ENCODE measurements at places on chromosomes 6 and 20.

DNA sequence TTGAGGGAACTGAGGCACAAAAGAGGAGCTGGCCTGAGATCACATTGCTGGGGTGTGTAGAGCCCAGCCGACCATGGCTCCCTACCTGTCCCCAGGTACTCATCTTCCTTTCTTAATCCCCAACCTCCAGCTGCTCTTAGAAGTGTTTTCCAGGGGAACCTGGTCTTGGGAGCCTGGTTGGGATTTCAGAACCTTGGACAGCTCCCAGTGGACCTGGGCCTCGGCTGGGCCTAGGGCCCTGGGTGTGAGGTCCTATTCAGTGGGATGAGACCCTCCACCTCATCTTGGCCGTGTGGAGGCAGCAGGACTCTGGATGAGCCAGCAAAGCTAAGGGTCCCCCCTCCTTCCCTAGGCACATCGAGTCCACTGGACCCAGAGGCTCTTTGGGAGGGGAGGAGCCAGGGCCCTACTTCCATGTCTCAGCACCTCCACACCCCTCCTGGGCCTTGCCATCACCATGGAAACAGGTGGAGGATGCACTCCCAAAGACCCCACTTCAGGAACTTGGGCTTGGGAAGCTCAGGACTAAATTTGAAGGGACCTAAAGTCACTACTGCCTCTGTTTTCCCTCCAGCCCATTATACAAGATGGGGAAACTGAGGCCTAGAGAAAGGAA lies 38.5 kb downstream of the DLGAP4 start:
- no peak for DNase-seq

GRCh38 chr6:148441454-148441911 lies 98.8 kb downstream of the SASH1 start:
- DNase-seq = no peak

- no peak for DNase-seq
Observed at GRCh38 chr6:125818772-125819260, 28.1 kb downstream of the NCOA7 start.

- no peak for DNase-seq
Observed at GRCh38 chr6:141347086-141347485, 785.6 kb upstream of the GJE1 start.

DNA sequence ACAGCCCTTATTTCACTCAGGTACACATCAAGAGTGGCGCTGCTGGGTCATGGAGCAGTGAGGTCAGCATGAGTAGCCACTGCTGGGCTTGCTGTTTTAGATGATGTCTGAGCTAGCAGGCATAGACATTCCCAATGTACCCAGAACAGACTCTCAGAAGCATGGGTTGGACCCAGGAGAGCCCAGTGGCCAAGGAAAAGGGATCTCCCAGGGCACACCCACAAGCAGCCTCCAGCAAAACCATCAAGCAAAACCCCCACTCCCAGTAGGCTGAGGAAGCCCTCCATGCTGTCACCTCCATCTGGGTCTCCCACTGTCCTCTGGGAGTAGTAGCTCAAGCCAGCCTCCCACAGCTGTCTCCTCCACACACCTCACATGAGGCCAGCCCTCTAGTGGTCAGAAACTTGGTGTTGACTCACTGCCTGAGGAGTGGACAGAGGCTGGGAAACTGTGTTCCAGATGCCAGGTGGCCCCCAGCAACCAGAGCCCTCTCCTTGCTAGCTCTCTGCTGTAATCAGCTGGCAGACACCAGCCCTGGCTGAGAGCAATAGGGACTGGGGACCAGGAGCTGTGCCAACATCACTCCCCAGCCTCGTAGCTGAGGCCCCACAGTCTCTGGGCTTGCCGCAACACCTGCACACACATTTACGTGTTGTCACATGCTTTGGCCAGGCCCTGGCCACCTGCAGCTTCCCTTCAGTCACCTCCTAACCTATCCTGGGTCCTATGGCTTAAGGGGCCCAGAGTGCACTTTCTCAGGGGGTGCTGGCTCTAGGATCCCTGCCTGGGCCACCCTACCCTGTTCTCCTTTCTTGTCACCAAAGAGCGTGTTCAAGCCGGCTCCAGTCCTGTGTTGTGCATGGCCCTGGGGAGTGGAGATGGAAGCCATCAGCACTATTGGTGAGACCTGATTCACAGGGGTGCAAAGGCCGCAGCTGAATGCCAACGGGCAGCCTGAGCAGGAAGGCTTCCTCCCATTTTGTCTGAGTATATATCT lies 1.9 kb upstream of the AP5S1 start:
- DNase-seq = no peak

GRCh38 chr20:4324611-4325243 lies 309.4 kb upstream of the RNF24 start:
- DNase-seq = no peak

- DNase-seq = no peak
Observed at GRCh38 chr20:35146299-35146919, 727 bp downstream of the EDEM2 start.

- no peak for DNase-seq
Observed at GRCh38 chr20:61752576-61752975, 313.1 kb downstream of the TAF4 start.

DNA sequence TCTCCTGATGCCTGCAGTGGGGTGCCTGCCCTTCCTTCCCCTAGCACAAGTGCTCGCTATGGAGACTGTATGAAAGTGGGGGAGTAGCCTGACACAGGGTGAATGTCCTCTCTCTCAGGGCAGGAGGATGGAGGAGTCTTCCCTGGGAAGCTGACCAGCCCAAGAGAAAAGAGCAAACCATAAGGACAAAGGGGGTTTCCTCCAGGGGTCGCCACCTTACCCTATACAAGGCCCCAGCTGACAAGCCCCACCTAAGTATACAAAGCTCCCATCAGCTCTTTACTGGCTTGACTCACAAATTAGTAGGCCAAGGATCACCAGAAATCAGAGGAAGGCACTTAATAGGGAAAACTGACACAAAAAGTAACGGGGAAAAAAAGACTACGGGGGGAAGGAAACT lies 54.1 kb downstream of the PLAGL1 start:
- no peak for DNase-seq

- no peak for DNase-seq
Observed at GRCh38 chr6:71197780-71198179, 90.8 kb upstream of the OGFRL1 start.

DNA sequence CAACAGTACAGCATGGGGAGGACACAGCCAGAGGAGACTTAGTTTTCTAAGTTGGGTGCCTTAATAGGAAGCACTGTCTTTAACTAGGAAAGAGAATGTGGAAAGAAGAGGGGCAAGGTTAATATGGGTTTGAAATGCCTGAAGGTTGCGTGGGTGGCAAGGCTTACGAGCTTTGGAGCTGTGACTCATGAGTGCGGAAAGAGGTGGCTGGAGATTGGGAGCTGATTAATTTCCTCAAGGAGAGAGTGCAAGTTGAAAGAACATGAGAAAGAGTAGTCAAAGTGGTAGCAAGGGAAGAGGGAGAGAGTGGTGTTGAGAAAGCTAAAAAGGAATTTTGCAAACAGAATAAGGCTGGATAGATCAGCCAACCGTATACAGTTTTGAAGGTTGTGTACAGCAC lies 315.1 kb upstream of the PRND start:
- no peak for DNase-seq

DNA sequence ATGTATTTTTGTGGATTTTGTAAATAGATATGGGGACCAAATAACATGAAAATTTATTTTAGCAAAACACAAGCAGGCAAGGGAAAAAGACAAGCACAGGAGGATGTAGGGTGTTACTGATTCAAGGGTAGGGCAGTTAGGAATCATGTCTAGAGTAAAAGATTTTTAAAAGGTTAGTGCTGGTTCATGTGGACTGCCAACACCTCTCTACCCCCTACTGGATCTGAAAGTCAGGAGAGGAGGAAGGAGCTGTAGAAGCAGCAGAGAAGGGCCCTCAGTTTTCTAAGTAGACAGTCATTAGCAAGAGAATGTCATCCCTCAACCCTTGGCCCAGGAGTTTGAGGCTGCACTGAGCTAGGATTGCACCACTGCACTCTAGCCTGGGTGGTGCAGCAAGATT lies 95.2 kb downstream of the RREB1 start:
- DNase-seq = no peak

DNA sequence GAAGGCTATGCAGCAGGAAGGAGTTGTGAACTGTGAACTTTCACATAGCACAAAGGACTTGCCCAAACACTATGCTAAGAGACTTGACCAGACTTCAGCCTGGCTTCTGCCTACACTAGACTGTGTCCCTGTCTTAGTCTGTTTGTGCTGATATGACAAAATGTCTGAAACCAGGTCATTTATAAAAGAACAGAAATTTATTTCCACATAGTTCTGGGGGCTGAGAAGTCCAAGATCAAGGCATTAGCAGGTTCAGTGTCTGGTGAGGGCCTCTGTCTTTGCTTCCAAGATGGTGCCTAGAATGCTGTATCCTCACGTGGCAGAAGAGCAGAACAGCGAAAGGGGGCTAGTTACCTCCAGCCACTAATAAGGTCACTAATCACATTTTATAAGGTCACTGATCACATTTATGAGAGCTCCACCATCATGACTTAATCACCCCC lies 16.0 kb upstream of the MCM3 start:
- DNase-seq = no peak

DNA sequence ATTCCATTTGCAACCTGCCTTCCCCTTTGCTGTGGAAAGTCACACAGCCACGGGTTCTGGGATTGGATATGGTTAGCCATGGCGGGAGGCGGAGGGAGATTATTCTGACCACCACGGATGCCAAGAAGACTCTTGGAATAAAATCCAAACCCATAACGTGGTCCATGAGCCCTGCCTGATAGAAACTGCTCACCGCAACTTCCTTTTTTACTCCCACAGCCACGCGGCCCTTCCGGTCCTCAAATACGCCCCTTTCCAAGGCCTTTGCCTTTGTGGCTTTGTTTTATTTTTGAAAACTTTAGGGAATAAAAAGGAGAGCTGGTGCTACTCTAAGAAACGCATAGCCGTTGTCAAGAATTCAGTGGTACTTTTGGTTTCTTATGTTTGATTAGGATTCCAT lies 602.5 kb upstream of the CDH4 start:
- DNase-seq = no peak

DNA sequence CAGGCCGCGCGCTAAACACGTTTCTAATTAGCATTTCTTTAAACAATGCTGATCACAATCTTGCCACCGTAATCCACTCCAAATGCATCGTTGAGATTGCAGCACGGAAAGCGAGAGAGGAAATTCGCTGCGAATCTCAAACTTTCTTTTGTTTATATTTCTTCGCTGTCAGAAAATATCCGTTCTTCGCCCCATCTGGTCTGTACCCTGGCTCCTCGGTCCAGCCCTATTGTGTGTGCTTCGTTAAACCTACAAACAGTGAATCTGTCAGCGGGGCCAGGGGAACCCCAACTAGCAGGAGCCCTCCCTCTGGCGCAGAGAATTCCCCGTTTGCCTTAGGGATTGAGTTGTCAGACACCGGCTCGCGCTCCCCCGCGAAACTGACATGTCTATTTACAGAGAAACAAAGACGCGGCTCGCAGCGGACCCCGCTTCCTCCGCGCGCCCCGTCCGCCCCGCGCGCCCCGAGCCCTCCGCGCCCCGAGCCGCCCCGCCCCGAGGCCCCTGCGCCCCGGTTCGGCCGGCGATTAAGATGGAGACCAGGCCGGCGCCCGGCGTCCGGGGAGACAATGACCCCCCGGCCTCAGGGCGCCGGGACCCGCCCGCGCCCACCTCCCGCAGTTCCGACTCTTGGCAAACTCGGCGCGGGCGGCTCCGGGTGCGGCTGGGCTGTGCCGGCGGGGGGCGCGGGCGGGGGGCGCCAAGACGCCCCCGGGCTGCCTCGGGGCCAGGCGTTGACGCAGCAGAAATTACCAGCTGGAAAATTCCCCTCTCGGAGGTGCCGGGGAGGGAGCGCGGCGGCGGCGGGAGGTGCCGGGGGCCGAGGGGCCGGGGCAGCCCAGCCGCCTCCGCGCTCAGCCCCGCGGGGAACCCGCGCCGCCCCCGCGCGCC lies 874 bp downstream of the ZBTB46 start:
- DNase-seq = peak; percentile 29

DNA sequence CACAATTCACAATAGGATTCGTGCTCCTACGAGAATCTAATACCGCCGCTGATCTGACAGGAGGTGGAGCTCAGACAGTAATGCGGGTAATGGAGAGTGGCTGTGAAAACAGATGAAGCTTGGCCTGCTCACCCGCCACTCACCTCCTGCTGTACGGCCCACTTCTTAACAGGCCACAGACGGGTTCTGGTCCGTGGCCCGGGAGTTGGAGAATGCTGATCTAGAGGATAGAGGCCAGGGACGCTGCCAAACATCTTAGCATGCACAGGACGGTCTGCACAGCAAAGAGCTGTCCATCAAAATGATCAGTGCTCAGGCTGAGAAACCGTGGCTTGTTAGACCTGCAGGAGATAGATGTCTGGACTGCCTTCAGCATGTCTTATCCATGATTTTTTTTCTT lies 186.4 kb downstream of the SASH1 start:
- no peak for DNase-seq

DNA sequence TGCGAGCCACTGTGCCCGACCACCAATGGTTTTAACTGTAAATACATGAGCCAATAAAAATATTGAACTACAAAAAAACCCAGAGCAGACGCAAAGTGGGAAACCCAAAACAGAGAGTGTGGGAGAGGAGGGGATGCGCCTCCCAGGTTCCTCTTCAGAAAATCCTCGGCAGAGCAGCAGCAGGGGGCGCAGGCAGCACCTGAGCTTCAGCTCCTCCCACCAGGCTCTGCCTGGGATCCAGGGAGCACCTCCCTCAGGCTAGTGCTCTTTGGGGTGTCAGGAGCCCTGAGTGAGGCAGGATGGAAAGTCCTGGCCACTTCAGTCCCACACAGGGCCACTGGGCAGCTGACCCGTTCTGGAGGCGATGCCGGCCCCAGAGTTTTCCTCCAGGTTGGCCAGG lies 536.9 kb upstream of the CDH4 start:
- no peak for DNase-seq

DNA sequence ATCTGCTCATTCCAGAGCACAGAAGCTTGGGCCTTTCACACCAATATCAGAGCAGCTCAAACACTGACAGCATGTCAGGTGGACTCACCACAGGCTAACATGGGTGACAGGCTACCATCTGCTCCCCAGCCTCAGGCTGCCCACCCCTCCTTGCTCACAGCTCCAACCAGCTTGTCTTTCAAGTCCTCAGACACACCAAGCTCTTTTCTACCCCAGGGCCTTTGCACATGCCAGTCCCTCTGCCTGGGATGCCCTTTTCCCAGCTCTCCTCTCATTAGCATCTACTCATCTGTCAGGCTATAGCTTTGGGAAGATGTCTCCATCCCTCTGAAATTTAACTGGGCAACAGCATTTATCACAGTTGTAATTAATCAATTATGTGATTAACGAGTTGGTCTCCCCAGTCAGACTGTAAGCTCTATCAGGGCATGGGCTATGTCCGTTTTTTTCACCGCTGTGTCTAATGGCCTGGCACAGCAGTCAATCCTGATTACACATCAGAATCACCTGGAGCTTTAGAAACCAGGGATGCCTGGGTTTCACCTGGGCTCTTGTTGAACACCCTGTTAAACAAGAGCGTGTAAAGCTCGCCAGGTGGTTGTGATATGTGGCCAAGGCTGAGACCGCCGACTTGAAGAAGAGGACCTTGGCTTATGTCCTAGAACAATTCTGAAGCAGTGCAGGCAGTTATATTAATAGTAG lies 88.9 kb upstream of the MRPS10 start:
- no peak for DNase-seq

DNA sequence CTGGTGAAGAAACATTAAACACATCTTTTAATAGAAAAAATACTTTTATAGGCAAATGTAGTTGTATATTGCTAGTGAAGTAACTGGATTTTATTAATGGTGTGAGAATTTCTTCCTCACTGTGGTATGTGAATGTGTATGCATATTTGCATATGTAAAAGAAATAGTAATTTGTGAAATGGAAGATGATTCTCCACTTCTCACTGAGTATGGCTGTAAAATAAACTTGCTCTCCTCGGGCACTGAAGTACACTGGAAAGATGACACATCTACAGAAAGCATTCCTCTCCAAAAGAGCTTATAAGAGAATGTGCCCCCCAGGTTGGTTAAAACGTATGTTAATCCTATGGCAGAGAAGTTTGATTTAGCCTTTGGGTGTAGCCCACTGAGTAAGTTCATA lies 155.5 kb downstream of the LPA start:
- no peak for DNase-seq

Data from activated CD4-positive, alpha-beta T cell treated with anti-CD3 and anti-CD28 coated beads for 4 hours (primary cell).